ENCODE measurements at places on chromosomes 3 and 15.

DNA sequence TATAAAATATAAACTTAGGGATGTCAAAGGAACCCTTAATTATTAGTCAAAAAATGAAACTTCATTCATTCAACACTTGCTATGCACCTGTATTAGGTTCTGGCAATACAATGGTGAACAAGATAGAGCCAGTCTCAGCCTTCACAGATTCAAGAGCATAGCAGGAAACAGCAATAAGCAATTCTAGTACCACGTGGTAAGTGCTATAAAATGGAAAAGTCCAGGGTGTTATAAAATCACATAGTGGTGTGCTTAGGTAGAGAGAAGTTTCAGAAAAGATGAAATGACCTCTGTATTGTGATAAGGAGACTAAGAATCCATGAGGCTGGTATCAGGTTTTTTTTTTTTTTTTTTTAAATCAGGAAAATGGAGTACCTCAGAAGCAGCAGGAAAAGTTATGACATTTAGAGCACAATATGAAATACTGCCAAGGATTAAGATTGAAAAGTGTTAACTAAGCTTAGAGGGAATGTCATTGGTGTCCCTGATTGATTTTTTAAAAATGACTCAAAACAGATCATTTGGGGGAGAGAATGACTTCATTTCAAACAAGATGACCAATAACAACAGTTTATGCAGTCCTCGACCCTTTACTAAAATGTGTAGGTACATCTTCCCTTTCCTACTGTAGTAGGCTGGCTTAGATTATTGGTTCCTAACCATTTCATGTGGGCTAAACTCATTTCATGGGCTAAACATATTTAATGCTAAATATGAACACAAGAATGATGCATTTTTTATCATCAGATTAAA lies 5.0 kb downstream of the TOMM70 start:
- DNase-seq, result no peak

DNA sequence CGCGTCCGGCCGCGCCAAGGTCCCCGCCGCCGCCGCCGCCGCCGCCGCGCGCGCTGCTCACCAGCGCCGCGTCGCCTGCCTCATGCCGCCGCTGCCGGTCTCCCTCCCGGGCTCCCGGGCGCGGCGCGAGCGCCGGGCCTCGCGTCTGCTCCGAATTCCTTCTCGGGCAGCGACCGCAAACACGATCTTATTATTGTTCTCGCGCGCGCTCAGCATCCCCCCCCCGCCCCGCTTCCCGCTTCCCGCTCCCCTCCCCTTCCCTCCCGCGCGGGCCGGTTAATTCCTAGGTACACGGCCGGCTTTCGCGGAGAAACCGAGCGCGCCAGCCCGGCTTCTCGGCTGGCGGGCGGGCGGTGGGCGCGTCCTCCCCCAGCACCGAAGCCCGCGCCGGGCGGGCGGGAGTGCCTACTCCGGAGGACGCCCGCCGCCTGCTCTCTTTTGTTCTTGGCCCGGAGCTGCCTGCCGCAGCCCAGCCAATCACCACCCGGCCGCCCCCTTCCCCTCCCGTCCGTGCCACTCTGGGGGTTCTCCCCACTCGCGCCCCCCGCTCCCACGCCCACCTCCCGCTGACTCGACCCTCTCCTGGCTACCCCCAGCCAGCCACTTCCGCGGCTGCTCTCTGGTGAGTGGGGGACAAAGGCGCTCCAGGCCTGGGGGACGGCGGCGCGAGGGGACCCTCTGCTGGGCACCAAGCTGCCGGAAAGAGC lies at the start of gene HDGFL3:
HDGFL3 (minus strand) TSS at position 164 of the 707 bp plus-strand sequence. CDS start 409 bp downstream, outside the sequence.
- DNase-seq, result peak; percentile 49

DNA sequence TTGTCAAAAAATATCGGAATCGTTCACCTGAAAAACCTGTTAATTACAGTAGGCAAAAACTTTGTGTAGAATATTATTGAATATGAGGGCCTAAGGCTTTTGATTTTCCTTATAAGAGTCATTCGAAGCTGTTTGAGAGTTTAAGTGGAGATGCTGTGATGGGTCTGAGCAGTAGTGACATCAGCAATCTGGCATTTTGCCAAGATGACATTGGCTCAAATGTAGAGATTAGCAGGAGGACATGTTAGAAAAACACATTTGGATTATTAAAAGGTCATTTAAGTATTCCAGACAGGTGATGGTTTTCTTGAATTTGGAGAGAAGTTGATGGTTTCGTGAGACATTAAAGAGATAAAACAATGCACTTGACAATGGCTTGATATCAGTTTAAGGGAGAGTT lies 12.9 kb downstream of the OR5AC2 start:
- no peak for DNase-seq

DNA sequence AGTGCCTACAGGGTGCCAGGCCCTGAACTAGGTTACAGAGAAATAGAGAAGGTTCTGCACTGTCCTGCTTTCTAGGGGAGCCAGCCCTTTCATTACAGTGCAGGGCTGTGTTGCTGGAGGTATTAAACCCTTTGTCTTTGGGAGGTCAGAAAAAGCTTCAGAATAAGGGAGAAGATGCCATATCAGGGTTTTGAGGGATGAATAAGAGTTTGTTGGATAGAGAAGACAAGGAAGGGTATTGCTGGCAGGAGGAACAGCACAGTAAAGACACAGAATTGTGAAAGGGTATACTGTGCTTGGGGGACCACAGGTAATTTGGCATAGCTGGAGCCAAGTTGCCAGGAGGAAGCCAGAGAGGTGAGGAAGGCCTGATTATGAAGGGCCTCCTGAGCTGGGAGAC lies 23.0 kb downstream of the NOX5 start:
- DNase-seq, result no peak

DNA sequence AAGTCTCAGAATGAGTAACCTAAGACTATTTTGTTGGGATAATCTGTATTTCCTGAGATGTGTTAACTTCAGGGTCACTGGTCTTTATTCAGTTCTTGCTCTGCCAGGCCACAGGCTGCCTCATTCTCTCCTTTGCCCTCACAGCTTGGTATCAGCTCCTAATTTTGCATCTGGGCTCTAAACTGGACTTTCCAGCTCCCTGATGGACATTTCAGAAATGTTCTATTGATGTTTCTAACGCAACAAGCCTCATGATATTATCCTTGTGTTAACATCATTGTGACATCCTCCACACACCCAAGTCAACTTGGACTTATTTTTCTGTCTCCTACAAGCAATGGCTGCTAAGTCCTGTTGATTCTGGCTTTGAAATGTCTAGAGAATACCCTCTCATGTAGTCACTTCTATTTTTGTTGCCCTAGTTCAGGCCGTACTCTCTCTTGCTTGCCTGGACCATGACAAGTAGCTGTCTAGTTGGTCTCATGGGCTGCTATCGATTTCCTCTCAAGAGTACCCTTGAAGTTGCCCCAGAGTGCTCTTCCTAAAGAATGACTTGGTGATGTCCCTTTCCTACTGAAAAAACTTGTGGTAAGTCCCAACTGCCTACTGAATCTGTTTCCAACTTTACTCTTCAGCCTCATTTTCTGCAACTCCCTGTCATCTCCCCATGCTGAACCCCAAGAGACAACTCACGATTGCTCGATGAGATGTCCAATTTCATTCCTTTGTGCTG lies 52.7 kb downstream of the CHST2 start:
- no peak for DNase-seq

DNA sequence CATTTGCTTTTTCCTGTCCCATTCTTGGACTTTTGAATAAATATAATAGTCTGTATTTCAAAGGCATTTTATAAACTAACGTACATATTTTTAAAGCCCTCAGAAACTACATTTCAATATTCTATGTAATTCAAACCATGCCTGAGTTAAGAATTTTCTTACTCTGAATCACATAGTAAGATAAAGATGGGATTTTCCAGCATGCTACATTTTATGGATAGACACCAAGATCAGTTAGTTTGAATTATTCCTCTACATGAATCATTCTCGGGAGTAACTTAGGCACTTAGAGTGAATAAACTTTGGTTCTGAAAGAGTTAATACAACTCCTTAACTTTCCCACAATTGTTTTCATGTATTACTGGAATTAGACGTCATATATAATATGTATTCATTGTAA lies 713.3 kb upstream of the CBLB start:
- DNase-seq, result no peak

- no peak for DNase-seq
Observed at GRCh38 chr3:151467069-151467468, 6.2 kb upstream of the IGSF10 start.

DNA sequence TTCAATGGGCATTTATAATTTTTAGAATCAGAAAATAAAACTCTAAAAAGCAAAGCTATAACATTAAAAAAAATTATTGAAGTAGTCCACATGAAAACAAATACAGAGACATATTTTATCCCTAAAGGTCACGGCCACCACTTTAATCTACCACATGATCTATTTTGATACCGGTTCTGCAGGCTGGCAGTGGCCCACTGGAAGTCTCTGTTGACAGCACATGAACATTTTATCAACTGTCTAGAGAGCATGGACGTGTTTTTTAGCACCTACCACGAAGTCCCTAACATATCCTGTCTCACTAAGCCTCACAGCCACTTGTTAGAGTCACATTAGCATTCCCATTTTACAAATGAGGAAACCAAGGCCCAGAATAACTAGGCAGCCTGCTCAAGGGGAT lies 1.8 kb upstream of the CPA3 start:
- no peak for DNase-seq
